ENCODE measurements at places on chromosomes 6 and 20.

DNA sequence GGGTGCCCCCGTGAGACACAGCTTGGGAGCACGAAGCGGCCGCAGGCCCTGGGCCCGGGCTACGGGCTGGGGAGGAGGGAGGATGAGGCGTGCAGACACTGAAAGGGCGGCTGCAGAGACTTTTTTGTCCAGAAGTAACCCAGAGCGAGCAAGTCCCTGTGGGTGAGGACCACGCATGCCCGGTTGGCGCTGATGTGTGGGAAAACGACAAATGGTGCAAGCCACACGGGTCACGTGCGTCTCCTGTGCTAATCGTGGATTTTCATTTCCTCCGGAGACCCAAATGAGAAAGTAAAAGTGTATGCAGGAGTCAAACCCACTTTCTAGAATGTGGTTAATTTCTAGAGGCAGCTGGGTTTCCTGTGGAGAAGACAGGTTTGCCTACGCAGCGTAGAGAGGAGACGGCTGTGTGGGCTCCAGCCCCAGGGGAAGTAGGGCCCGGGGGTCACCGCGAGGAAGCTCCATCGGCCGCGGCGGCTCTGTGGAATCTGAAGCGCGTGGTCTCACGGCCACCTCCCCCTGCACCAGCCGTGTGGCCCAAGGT, 19.0 kb downstream of the DLL1 start:
- DNase-seq, result no peak

- no peak for DNase-seq
Observed at GRCh38 chr6:88517737-88518136, 351.6 kb upstream of the CNR1 start.

DNA sequence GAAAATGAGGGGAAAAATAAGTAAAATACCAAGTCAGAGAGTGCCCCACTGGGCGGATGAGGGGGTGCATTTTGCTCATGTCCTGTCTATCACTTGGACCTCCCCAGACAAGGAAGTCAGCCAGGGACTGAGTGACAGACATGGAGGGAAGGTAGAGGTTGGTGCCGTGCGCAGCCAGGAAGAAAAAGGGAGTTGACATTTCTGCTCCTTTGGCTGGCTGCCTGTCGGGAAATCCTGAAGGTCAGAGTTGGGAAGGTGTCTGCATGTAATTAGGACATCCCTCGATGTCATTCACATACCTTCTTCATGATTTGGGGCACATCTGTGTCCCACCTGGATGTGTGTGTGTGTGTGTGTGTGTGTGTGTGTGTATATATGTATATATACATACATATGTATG, 8.9 kb downstream of the GUCA1A start:
- no peak for DNase-seq

- no peak for DNase-seq
Observed at GRCh38 chr6:11161031-11161956, 49.8 kb upstream of the ERVFRD-1 start.

- no peak for DNase-seq
Observed at GRCh38 chr6:163984124-163984936, 569.8 kb downstream of the QKI start.

- DNase-seq, result no peak
Observed at GRCh38 chr6:113733381-113733780, 123.8 kb upstream of the MARCKS start.

GRCh38 chr6:79042799-79043126, 35.3 kb downstream of the PHIP start:
- no peak for DNase-seq

DNA sequence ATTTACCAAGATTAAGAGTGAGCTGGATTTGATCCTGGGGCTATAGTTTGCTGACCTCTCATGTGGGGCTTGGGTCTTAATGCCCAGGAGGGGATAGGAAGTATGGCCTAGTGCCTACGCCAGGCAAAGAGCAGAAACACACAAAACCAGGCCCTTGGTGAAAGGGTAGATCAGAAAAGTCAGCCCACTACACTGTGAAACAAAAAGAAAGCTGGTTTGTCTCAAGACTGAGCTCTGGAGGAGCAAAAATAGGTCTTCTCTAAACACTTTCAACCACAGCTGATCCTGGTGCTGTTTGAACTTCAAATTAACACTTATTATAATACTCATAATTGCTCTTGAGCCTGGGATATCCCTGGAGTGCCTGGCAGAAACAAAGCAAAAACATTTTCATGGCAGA, 75.1 kb upstream of the MAP7 start:
- no peak for DNase-seq

GRCh38 chr6:1913577-1913976, 303.9 kb downstream of the FOXC1 start:
- DNase-seq, result no peak

- no peak for DNase-seq
Observed at GRCh38 chr20:12891643-12892042, 117.1 kb upstream of the SPTLC3 start.

- DNase-seq, result no peak
Observed at GRCh38 chr6:36578431-36578830, 15.7 kb upstream of the SRSF3 start.
